Stimulated activated CD8-positive, alpha-beta memory T cell treated with anti-CD3 and anti-CD28 coated beads, Interleukin-4, amount 100 ng/mL, for 4 hours (primary cell): ENCODE measurements at places on chromosomes 11 and 22.

- DNase-seq: no peak
Measured at GRCh38 chr22:44195189-44195871, 14.6 kb downstream of the PARVG start.

- no peak for DNase-seq
Measured at GRCh38 chr11:67117176-67117575, 1.9 kb upstream of the KDM2A start.

DNA sequence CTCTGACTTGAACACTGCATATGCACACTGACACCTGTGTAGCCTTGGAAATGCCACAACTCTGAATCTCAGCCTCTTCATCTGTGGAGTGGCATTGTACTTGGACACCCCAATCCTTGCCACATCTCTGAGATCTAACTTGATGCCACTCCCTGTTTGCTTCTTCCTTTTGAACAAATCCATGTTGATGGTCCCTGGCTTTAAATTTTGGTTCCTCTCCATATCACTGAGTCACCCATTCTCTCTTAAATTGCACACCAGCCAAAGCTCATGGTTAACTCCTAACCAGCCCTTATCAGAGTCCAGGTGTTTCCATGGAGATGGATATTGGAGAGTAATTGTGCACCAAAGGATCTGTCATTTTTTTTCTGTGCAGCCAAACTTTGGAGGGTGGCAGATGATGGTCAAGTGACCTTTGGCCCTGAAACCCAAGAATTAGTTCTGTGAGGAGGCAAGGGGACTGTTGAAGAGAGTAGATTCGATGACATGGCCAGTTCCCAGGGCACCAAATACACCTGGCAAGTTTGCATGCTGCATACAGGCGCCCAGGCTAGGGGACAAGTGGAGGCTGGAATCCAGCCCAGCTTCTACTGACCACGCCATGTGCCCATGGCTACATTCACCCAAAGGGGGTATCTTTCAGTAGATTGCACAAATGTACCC, 25.1 kb upstream of the PAMR1 start:
- no peak for DNase-seq

- DNase-seq: no peak
Measured at GRCh38 chr11:7964873-7965272, 374 bp downstream of the NLRP10 start.

- DNase-seq: no peak
Measured at GRCh38 chr22:23522623-23523251, 57.4 kb downstream of the IGLL1 start.

GRCh38 chr11:66072081-66072480, 2.0 kb downstream of the PACS1 start:
- no peak for DNase-seq

DNA sequence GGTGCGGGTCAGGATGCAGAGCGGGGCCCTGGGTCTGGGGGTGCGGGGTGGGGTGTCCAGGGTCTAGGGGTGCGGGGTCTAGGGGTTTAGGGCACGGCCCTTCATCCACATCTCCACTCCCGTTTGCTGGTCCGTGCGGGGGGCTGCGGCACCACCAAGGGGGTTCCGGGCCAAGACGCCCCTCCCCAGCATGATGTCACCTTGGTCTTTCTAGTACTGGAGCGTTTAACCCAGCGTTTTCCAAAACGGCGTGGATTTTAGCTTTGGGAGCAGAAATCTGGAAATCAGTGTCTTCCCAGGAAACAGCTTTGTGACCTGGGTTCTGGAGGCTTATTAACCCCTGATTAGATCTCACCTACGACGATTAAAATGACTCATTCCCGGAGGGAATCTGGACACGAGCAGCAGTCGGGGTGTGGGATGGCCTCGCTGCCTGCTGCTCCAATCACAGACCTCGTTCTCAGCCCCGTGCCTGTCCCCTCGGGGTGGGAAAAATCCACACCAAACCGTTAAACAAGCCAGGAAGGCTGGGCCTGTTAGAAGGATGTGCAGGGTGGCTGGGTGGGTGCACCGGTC, 759 bp downstream of the AP2A2 start:
- no peak for DNase-seq

DNA sequence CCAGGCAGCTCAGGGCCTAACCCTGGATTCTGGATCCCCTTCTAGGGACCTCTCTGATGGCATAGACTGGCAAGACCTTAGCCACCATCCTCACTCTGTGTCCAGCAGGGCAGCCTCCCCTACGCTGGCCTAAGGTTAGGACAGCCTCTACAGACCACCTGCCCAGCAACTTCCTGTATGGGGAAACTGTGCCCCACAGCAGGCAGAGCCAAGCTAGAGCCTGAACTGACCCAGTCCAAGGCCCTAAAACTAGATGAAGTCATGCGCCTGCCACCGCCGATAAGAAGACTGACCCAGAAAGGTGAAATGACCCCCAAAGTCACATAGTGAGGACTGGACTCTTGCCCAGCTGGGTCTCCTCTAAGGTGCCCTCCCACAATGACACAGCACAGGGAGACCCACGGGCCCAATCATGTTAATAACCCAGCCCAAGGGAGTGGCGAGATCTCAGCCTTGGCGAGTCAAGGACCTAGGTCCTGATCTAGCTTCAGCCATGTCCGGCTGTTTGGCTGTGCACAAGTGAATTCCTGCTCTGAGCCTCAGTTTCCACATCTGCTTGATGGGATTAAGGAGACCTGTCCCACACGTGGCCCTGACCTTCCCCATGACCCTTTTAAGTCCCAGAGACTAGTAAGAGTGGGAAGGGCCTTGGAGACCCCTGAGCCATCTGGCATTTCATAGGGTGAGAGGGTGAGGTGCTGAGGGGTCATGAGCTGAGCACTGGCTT, 17.6 kb downstream of the STARD10 start:
- no peak for DNase-seq

DNA sequence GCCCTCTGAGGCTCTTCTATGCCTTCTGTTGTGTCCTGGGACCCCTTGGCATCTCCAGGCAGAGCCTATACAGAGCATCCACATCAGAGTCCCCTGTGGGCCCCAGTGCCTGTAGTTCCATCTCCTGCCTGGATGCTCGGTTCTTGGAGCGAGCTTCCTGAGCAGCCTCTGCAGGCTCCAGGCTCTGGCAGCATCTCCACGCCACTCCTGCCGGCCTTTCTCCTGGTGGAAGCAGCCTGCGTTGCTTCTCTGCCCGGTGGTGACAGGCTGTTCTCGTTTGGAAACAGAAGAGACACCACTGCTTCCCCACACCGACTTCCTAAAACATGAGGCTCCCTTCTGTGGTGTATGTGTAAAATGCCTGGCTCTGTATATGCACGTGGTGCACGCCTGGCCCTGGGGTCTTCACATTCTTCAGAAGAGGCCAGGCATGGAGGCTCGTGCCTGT, 52.8 kb downstream of the BCR start:
- DNase-seq: no peak

DNA sequence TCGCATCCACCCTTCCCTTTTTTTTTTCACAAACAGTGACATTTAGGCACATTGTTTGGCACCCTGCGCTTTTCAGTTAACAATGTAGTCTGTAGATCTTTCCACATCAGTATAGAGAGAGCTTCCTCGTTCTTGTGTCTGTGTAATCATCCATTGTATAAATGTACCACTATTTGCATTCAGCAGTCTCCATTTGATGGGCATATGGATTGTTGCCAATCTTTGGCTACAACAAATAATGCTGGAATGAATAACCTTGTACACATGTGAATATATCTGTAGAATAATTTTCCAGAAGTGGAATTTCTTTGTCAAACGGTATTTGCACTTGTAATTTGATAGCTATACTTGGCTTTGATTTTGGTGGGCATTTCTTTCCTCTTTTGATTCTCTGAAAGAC, 17.1 kb downstream of the MPEG1 start:
- no peak for DNase-seq

GRCh38 chr11:86999859-87000753, 37.6 kb upstream of the TMEM135 start:
- DNase-seq: no peak

DNA sequence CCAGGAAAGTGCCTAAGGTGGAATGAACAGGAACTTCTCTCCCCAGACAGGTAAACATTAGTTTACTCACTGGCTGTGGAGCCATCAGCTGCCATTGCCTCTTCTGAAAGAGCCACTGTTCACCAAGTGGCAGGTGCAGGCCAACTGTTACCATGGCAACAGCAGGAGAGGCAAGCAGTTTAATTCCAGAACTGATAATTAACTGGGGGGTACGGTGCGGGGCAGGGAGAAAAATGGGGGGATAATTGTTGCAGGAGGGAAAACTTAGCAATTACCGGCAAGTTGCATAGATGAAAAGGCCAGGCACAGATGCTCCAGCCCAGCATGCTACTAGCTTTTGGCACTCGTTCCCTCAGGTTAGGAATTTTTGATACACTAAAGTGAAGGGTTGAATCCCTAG, 85.1 kb downstream of the TRIM44 start:
- no peak for DNase-seq

DNA sequence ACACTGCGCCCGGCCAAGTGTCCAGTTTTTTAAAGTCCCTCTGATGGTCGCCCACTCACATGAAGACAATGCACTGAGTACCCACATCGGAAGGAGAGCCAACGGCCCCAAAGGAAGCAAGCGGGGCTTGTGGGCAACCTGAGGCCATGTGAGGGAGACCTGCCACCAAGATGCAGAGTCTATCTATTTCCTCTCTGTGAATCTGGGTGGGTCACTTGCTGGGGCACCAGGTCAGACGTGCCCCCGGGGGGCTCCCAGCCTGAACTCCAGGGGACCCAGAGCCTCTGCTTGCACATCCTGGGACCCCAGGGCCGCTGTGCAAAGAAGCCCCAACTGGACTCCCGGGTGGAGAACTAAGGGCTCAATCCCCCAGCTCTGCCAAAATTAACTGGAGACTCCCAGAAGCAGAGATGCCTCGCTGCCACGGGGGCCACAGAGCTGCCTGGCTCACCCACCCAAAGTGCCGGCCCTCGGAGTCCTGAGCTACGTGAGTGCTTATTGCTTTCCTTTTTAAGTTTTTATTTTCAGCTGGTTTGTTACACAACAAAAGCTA, 106.4 kb downstream of the BRD1 start:
- no peak for DNase-seq

DNA sequence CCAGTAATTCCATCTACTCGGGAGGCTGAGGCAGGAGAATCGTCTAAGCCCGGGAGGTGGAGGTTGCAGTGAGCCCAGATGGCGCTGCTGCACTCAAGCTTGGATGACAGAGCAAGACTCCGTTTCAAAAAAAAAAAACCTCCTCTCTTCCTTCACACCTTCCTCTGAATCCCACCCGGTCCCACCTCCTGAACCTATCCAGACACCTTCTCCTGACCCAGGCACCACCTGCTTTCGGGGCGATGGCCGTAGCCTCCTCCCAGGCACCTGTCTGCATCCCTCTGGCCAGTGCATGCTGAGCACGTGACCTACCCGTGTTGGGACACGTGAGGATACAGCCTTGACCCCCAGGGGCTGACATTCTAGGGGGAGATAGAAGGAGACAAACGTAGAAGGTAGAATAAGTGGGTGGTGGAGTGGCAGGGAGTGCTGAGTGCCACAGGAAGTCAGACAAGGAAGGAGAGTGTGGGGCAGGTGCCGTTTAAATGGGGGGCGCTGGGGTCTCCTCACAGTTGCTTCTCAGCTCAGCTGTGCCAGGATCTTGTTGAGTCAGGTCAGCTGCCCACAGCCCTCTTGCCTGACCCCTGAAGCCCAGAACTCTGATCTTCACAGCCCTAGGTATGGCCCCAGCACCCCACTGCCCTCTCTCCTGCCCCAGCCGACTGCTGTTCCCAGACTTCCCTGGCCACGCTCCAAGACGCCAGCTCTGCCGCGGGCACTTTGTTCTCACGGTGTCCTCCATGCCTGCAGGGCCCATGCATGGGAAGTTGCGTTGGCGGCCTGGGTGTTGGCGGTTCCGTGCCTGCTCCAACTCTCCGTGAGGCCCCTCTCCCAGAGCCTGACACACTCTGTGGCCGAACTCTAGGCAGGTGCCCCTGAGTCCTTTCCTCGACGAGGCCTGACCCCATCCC, 1.2 kb upstream of the MIOX start:
- DNase-seq: no peak

GRCh38 chr11:66011239-66011784, 496 bp upstream of the CST6 start:
- DNase-seq: no peak

- DNase-seq: no peak
Measured at GRCh38 chr11:2792381-2793250, 92.8 kb upstream of the KCNQ1OT1 start.

GRCh38 chr11:64037027-64037634, 1.4 kb downstream of the FLRT1 start:
- no peak for DNase-seq

GRCh38 chr11:20021212-20021611, 139.1 kb downstream of the DBX1 start:
- no peak for DNase-seq

DNA sequence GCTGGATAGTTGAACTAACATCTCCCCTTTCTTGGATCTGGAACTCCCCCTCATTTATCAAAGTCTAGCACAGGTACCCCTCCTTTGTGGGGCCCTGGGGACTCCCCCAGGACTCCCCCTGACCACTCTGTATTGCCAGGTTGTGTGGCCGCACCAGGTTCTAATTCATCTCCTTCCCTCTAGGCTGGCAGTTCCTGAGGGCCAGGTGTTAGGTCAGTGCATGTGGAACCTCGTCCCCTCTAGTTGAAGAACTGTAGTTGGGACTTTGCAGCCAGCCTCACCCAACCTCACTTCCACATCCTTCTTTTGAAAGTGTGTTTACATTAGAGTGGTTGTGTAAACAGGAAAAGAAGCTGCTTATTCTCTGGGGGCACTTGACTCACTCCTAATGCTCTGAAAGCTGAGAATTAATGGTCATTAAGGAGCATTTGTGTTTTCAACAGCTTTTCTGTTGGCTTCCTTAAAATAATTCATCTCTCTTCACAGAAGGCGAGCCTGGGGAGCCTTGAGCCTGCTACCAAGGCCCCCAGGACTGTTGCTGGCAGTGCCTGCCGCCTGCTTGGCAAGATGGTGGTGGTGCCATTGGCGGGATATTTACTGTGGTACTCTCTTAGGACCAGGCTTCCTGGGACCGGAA, 11.8 kb downstream of the UPB1 start:
- DNase-seq: no peak

- no peak for DNase-seq
Measured at GRCh38 chr11:92257536-92257935, 32.9 kb downstream of the FAT3 start.

- DNase-seq: no peak
Measured at GRCh38 chr11:83782329-83782728, 496.2 kb upstream of the CCDC90B start.
